ENCODE measurements at places on chromosomes 2 and 18. TPM values are rescaled to one million over a fixed set of nuclear protein-coding genes. Genes with fewer than 3 reads are reported as not detected.

The CRYBA2 gene
- not detected for total RNA-seq

The DSG1 gene
- not detected for total RNA-seq

The PHLPP1 gene
- total RNA-seq = 6.1 TPM

DNA sequence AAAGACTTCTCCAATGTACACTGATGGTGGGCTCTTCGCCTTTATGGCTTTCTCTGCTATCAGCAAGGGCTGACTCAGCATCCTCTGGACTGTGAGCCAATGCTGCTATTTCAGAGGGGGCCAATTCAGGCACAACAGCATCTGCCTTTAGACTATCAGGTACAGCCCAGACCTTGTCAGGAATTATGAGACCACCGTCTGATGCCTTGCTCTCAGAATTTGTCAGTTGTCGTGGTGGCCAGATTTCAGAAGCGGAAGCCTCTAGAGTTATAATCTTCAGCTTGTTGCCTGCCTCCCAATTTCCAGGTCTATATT, 92.7 kb downstream of the ALPK2 start:
- peaks cover 23% of the 10 kb centered on the region for H3K4me1 ChIP-seq
- H3K36me3 ChIP-seq = peaks cover 2% of the 10 kb centered on the region
- H3K4me3 ChIP-seq = no peak overlapping the region
- H3K27me3 ChIP-seq = peaks cover 3% of the 10 kb centered on the region

GRCh38 chr18:45376193-45376592, 239.1 kb upstream of the SLC14A2 start:
- H3K36me3 ChIP-seq = no peaks in the 10 kb centered on the region
- DNase-seq = no peak
- H3K27ac ChIP-seq = no peak overlapping the region
- H3K4me1 ChIP-seq = no peaks in the 10 kb centered on the region
- H3K27me3 ChIP-seq = peaks cover 20% of the 10 kb centered on the region

- H3K36me3 ChIP-seq = peaks cover 2% of the 10 kb centered on the region
- no peaks in the 10 kb centered on the region for H3K4me1 ChIP-seq
- DNase-seq = no peak
- H3K27me3 ChIP-seq = peaks cover 4% of the 10 kb centered on the region
- H3K4me3 ChIP-seq = no peak overlapping the region
Observed at GRCh38 chr2:189943009-189943408, 119.5 kb downstream of the MSTN start.

DNA sequence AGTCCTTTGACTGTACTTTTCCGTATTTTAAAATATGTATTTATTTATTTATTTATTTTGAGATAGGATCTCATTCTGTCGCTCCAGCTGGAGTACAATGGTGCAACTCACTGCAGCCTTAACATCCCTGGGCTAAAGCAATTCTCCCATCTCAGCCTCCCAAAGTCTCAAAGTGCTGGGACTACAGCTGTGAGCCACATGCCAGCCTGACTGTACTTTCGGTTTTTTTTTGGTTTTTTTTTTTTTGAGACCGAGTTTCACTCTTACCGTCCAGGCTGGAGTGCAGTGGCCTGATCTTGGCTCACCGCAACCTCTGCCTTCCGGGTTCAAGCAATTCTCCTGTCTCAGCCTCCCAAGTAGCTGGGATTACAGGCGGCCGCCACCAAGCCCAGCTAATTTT, 28.9 kb upstream of the CCNYL1 start:
- H3K4me1 ChIP-seq = no peaks in the 10 kb centered on the region
- DNase-seq = no peak
- H3K4me3 ChIP-seq = no peak overlapping the region
- no peak overlapping the region for H3K27ac ChIP-seq

GRCh38 chr2:13001408-13001807, 284.7 kb downstream of the TRIB2 start:
- H3K27me3 ChIP-seq = peaks cover 5% of the 10 kb centered on the region
- H3K36me3 ChIP-seq = no peaks in the 10 kb centered on the region
- no peak overlapping the region for H3K4me3 ChIP-seq
- peaks cover 6% of the 10 kb centered on the region for H3K4me1 ChIP-seq

- H3K27me3 ChIP-seq = no peaks in the 10 kb centered on the region
- H3K4me3 ChIP-seq = no peak overlapping the region
- no peak overlapping the region for H3K27ac ChIP-seq
- H3K36me3 ChIP-seq = peaks cover 2% of the 10 kb centered on the region
- no peak for DNase-seq
- peaks cover 17% of the 10 kb centered on the region for H3K4me1 ChIP-seq
Observed at GRCh38 chr2:203659331-203660049, 46.9 kb upstream of the CD28 start.

- H3K4me1 ChIP-seq = no peaks in the 10 kb centered on the region
- no peak for DNase-seq
- peaks cover 2% of the 10 kb centered on the region for H3K27me3 ChIP-seq
- no peak overlapping the region for H3K4me3 ChIP-seq
Observed at GRCh38 chr18:76233406-76233805, 261.6 kb downstream of the ZNF516 start.

DNA sequence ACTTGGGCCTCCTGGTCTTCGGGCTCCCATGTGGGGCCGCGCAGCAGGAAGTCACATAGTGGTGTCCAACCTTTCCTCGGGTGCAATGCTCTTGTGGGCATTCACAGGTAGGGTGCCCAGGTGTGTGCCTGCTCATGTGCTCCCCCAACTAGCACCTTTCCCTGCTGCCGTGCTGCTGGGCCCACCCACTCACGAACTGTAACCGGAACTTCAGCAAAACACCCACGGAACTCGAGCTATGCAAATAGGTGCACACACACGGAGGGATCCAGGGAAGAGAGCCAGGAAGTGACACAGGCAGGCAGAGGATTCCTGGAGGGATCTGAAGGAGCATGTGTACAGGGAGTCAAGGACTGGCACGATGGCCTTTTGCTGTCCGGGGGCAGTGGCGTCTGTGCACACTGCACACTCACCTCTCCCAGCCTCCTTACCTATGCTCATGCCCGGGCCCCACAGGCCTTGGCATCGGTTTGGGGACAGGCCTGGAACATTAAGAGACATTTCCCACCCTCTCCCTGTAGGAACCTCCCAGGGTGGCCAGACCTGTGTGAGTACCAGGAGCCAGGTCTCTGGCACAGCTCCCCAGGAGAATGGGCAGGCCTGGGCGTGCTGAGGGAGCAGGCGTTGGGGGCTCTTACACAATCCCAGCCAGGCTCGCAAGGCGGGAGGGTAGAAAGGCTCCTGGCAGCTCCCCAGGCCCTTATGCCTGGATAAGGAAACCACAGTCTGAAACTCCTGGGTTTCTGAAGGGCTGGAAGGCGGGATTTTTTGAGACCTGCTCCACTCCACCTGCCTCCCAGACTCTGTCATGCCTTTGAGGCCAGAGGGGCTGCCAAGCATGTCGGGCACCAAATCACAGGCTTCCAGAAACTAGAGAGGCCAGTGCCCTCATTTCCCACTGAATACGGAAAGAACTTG, 6.6 kb upstream of the PTMA start:
- H3K27me3 ChIP-seq = peaks cover 3% of the 10 kb centered on the region
- H3K36me3 ChIP-seq = peaks cover 3% of the 10 kb centered on the region
- no peak overlapping the region for H3K27ac ChIP-seq
- H3K4me3 ChIP-seq = no peak overlapping the region
- H3K4me1 ChIP-seq = peaks cover 11% of the 10 kb centered on the region

DNA sequence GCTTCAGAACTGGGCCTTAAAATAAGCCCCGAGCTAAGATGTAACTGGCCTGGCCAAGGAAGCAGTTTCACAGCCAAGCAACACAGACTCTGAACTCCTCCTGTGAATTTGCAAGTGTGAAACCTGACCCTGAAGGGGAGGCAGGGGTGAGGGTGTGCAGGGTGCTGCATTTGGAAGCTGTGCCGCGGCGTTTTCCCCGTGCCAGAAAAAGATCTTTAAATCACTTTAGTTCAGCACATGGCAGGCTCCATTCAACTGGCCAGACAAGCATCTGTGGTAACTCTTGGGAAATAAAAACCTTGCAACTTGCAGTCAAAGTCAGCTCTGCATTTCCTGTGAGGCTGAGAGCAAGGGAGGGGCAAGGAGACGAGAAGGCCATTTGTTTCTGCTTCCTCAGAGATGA, 209.3 kb upstream of the SOX11 start:
- no peak overlapping the region for H3K4me3 ChIP-seq
- DNase-seq = no peak
- H3K27ac ChIP-seq = no peak overlapping the region

DNA sequence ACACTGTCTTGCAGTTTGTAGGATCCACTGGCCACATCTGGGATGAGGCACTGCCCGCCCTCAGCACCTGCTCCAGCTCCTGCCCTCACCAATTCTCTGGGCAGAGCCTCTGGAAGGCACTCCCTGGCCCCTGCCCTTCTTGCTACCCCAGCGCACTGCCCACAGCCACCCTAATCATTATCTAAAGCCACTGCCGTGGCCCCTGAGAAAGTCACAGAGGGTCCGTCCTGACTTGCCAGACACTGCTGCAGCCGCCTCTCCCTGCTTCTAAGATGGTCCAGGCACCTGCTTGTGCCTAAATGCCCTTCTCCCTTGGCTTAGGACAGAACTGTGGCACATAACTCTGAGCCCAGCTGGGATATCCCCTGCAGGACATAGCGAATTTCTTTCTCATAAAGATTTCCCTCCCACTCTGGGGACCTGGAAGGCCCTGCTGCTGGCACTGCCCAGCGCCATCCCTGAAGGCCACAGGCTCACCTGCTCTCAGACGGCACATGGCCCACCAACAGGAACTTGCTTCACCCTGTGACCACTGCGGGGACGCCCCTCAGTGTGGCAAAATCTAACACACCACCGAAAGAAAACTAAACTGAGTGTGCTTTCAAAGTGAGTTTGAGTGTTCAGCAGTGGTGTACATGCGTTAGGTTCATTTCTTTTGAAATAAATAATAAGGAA, 244.9 kb downstream of the HDAC4 start:
- H3K36me3 ChIP-seq = peaks cover 62% of the 10 kb centered on the region
- no peak overlapping the region for H3K27ac ChIP-seq
- no peaks in the 10 kb centered on the region for H3K27me3 ChIP-seq

GRCh38 chr2:159903443-159904126, 105.6 kb upstream of the CD302 start:
- H3K27ac ChIP-seq = peak overlapping the region; percentile 97
- H3K4me1 ChIP-seq = peaks cover 18% of the 10 kb centered on the region
- H3K27me3 ChIP-seq = peaks cover 2% of the 10 kb centered on the region
- peak overlapping the region; percentile 98 for H3K4me3 ChIP-seq
- DNase-seq = peak; percentile 65

DNA sequence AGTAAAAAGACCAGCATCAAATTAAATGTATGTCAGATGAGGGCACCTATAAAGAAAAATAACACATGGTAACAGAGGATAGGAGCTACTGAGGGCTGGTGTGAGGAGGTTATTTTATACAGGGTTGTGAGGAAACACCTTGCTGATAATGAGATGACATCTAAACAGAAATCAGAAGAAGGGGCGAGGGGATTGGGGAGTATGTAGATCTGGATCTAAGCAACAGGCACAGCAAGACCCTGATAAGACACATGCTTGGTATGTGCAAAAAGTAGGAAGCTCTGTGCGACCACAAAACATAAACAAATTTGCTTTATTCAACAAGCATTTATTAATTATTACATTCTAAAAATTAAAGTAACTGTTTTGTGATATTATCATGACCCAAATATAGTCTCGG, 295.4 kb downstream of the ZEB2 start:
- peaks cover 6% of the 10 kb centered on the region for H3K4me1 ChIP-seq
- H3K4me3 ChIP-seq = no peak overlapping the region
- no peak for DNase-seq

DNA sequence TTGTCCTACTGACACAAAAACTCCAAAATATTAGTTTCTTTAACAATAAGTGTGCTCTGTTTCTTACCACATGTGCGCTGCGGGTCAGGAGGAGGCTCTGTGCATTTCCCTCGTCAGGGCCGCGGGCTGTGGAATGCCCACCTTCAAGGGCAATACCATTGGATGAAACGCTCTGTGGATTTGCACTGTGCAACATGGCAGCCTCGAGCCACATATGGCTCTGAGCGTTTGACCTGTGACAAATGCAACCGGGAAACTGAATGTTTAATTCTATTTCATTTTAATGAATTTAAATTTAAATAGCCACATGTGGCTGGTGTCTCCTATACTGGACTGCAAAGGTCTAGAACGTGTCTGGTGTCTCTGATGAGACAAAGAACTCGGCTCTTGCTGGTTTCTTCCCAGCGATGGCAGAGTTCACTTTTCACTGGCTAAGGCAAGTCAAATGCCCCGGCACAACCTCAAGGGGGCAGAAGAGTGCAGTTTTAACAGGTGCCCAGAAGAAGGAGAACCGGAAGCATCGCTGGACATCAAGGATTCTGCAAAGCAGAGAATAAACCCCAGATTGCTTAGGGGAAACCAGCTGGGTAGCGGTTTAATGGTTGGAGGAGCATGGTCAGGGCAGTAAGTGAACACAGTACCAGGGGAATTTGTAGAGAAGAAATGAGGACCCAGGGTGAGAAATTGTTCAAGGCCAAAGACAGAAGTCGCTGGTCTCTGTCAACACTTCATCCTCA, 37.0 kb upstream of the TMEM18 start:
- H3K4me1 ChIP-seq = peaks cover 7% of the 10 kb centered on the region
- no peak overlapping the region for H3K4me3 ChIP-seq
- DNase-seq = no peak
- H3K27me3 ChIP-seq = peaks cover 9% of the 10 kb centered on the region
